ENCODE measurements at places on chromosomes 7 and 10.
A peak's percentile ranks its signal among the peaks of the same experiment; 100 is the strongest.

DNA sequence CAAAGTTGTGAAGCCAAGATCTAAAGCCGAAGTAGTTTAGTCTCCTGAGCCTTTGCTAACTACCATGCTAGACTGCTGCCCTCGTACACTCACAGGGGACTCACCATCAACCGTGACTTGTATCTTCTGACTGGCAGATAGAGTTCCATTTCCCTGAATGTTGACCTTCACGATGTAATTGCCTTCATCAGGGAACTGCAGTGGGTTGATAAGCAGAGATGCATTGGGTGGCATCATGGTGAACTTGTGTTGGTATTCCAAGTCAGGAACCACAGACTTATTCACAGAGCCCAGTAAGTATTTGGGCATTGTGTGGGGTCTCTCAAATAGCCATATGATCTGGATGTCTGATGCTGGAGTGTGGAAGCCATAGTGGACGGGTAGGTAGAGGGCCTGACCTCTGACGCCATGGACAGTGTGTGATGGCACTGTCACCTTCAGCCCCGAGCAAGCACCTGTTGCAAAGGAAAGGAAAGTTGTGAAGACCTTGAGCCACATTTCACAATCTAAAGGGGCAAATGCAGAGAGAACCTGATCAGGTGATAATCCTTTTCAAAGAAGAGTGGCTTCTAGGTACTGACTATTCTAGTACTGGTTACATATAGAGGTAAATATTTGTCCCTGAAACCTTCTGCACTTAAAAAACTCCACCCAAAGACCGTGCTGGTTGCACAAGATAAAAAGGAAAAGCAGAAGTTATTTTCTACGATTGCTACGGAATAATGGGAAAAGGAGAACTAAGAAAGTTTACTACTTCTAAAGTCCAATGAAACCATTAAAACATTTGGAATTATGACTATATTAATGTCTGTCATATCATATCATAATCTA lies 7.1 kb downstream of the HEPACAM2 start:
- no peak for DNase-seq

GRCh38 chr10:97154162-97154561 lies 31.6 kb downstream of the SLIT1 start:
- DNase-seq = no peak

- no peak for DNase-seq
Measured at GRCh38 chr7:157972914-157973313, 614.7 kb downstream of the PTPRN2 start.

GRCh38 chr7:90613088-90613498 lies 17.0 kb downstream of the CDK14 start:
- no peak for DNase-seq

DNA sequence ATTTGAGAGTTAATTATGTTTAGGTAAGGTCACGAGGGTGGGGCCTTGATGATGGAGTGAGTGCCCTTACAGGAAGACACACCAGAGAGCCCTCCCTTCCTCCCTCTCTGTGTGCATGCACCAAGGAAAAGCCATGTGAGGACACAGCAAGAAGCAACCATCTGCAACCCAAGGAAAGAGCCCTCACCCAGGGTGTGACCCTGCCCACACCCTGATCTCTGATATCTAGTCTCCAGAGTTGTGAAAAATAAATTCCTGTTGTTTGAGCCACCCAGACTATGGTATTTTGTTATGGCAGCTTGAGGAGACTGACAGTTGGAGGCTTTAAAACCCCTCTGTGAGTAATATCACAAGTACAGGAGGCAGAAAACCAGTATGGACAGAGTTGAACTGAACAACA lies 15.0 kb upstream of the MCM10 start:
- DNase-seq = no peak

- DNase-seq = no peak
Measured at GRCh38 chr10:102344067-102344466, 51.4 kb upstream of the NFKB2 start.

DNA sequence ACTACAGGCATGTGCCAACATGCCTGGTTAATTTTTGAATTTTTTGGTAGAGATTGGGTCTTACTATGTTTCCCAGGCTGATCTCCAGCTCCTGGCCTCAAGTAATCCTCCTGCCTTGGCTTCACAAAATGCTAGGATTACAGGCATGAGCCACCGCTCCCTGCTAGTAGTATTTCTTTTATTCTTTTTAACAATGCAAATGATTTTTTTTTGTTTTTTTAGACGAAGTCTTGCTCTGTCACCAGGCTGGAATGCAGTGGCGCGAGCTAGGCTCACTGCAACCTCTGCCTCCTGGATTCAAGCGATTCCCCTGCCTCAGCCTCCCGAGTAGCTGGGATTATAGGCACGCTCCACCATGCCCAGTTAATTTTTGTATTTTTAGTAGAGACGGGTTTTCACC lies 58.1 kb downstream of the SVIL start:
- DNase-seq = no peak

DNA sequence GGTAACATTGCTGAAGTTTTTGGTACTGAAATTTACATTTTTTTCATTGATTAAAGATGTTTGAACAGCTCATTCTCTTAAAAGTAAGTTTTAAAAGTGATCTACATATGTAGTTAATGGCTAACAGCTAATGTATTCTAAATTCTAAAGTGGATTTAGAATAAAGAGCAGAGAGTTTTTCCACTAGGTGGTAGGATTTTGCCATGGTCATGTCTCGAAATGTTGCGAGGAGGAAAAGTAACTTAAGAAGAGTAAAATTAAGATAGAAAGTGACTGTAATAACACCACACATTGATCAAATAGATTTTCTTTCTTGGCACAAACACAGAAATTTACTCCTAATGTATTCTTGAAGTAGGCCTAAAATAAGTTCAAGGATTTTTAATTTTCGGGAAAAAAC lies 19.8 kb downstream of the LSMEM1 start:
- DNase-seq = no peak

GRCh38 chr10:48946891-48947500 lies 7.4 kb upstream of the LRRC18 start:
- DNase-seq = no peak

DNA sequence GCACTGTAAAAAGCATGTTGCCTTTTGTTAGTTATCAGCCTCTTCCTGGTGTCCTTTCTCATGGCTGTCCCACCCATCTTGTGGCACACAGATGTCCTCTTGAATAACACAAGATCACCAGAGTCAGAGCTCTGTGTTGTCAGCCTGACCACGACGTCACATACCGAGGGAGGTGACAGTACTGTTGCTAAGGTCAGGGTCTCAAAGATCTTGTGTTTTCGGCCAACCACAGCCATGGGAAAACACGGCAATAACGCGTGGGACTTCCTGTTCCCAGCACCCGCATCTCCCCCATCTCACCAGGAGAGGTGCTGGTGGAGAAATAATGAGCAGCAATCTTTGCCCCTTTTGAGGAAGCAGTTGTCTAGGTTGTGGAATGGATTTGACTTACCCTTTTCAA lies 40.4 kb downstream of the NPVF start:
- no peak for DNase-seq

DNA sequence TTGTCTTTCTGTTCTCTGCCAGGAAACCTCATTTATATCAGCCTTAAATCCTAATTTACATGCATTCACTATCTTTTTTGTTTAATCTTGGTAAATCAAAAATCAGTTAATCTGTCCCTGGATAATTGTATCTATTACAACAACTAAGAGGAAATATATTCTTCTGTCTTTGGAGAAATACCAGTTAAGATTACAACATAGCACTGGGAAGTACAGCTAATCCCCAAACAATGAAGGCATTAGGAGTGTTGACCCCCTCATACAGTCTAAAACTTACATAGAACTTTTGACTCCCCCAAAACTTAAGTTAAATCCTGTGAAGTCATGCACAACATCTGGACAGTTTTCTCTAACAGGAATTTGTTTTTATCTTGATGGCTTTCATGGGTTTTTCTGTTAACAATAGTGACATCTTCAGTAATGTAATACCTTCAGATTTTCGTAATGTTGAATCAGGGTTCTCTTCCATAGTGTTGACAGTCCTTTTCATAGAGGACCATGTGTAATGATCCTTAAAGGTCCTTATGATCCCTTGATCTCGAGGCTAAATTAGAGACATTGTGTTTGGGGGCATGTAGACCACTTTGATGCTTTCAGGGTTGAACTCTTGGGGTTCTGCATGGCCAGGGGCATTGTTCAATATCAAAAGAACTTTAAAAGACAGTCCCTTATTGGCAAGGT lies 24.1 kb upstream of the ABCC2 start:
- no peak for DNase-seq

- peak; percentile 78 for DNase-seq
Measured at GRCh38 chr10:110420401-110421193, 77.1 kb upstream of the DUSP5 start.

DNA sequence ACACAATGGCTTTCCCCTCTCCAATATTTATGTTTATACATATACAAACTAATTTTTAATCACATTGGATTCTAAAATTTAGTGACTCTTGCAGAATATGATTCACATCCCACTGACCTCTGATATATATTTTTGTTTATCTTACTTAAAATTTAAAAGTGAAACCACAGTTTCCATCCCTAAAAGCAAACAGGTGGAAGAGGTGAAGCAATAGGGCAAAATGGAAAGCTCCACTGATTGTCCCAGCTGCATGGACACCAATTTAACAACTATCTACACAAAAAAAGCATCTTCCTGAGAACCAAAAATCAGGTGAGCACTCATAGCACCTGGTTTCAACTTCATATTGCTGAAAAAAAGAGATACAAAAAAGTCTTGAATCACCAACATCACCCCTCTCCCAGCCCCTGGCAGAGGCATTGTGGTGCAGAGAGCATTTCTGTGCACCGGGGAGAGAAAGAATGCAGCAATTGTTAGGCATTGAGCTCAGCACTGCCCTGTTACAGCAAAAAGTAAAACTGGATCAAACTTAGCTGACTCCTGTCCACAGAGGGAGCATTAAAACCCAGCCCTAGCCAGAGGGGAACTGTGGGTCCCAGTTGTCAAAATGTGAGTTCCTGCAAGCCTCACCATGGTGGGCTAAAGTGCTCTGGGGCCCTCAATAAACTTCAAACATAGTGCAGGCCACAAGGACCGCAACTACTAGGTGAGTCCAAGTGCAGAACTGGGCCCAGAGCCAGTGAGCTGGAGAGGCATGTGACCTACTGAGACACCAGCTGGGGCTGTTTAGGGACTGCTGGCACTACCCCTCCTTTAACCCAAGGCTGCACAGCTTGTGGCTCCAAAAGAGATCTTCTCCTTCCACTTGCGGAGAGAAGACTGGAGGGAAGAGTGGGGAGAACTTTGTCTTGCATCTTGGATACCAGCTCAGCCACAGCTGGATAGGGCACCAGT lies 92.1 kb downstream of the SIRT1 start:
- DNase-seq = no peak

GRCh38 chr10:121205625-121206024 lies 354.5 kb downstream of the WDR11 start:
- no peak for DNase-seq

- DNase-seq = no peak
Measured at GRCh38 chr10:31134311-31134952, 102.8 kb upstream of the ZNF438 start.

GRCh38 chr7:102991540-102992214 lies 78.9 kb downstream of the LRRC17 start:
- DNase-seq = peak; percentile 93

DNA sequence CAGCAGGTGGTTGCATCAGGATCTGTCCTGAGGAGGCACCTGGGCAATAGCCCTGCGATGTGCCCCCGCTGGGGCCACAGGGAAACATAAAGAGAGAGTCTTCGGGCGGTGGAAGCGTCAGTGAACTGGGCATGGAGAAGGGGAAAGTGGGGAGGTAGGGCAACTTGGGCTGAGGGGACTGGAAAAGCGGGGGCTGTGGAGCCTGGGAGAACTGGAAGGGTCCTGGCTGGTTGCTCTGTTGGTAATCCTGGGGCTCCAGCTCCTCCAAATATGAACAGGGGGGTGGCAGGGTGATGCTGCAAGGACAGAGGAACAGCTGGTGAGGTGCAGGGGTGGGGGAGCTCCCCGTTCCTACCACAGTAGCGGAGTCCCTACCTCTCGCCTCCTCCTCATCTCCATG lies 5.2 kb downstream of the NOBOX start:
- no peak for DNase-seq

DNA sequence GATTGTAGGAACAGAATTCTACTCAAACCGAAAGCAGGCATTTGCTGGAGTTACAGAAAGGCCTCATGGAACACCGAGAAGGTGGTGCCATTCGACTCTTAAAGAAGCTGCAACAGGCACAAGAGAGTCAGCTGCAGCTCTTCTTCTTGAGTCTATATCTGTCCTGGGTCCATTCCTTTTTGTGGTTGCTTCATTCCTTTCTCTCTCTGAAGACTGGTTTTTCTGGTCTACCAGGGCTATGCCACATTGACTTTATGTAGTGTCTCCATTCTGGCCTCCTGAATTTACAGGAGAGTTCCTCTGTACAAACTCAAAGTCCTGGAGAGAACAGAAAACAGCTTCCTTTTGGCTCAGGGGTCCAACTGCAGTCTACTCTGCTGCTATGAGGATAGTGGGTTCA lies 132.8 kb downstream of the CFTR start:
- DNase-seq = no peak

DNA sequence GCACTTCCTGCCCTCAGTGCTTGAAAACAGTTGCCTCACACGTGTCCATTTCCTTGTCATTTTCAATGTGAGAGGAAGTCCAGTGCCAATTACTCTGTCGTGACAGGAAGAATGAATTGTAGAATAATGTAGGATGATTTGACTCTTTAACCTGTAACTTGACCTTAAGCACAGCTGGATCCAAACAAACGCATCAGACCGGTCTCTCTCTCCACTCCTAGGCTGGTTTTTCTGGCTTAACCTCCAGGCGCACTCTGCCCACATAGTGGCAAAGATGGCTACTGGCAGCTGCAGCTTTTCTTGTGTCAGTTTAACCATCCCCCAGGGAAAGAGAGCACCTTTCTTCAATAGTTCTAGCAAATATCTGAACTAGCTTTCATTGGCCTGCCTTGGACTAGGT lies 29.4 kb upstream of the PNLIPRP3 start:
- DNase-seq = no peak

DNA sequence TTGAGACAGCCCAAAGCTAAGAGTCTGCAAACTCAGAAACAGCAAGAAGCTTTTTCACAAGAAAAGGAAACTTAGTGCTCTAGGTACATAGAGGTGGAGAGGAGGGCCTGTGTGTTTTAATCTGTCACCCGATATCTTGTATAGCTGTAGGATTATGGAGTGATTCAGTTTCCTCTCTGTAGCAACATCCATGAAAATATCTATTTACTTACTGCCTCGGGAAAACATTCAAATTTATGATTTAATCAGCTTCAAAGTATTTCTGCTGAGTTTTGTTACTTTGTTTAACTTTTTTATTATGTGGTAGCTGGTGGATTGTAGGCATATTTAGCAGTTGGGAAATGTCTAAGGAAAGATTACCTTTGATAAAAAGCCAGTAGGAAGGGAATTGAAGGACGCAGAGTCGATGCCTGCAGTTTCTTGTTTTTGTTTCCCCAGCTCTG lies 292.0 kb downstream of the CCDC3 start:
- DNase-seq = peak; percentile 40

DNA sequence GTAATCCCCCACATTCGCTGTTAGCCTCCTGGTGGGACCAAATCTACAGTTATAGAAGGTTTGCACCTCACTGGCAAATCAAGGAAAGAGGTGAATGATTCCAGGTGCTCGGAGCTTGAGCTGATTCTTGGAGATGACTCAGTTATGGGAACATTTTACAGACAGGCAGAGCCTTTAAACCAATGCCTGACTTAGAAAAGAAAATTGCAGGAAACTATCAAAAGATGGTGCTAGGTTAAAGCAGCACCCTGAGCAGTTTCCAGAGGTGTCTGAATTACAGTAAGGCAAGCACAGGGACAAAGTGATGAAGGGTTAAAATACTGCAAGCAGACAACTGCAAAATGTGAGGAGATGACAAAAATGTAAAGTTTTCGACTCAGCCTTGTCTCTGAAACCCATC lies 2.9 kb downstream of the LRRTM3 start:
- no peak for DNase-seq

Data from A549 (cell line).